ENCODE measurements at places on chromosomes 6 and 20.

- DNase-seq, result no peak
These were observed 8.8 kb upstream of the MUC21 start for GRCh38 chr6:30974490-30975252.

- DNase-seq, result no peak
These were observed 38.1 kb upstream of the PDE7B start for GRCh38 chr6:135813401-135813800.

DNA sequence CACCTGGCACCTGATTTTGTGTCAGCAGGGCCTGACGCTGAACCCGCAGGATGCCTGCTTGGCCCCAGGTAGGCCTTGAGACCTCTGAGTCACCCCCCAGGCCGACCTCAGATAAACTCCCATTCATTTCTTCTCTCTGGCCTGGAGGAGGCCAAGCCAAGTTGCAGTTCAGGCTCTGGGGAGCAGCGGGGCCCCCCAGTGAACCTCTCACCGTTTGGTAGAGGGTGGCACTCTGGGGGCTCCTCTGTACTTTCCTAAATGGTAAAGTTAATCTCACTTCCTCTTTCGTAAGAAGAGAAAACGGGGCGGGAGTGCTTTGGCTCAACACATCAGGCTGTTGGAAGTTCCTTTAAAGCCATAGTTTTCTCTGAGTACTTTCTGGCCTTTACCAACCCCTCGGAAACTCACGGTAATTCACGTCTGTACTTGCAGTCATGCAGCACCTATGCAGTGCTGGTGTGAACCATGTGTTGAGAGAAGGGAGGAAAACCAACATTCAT is 2.8 kb downstream of the SIRPA start:
- DNase-seq, result no peak

DNA sequence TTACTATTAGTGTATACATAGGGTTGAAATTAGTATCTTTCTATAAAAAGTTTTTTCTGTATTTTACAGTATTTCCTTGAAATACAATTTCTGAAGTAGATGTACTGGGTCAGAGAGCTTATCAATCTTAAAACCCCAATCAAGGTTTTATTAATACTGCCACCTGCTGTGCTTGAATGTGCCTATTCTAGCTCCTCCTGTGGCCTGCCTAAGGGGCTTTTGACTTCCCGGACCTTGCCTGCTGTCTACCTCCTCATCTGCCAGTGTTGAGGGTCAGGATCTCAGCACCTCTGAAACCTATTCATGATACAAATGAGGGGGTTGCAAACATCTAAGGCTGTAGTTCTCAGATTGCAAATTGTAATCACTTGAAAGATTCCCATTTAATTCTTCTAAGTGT is 9.2 kb downstream of the PACRG start:
- DNase-seq, result no peak

- DNase-seq, result no peak
These were observed 14.7 kb downstream of the PM20D2 start for GRCh38 chr6:89160331-89161092.

DNA sequence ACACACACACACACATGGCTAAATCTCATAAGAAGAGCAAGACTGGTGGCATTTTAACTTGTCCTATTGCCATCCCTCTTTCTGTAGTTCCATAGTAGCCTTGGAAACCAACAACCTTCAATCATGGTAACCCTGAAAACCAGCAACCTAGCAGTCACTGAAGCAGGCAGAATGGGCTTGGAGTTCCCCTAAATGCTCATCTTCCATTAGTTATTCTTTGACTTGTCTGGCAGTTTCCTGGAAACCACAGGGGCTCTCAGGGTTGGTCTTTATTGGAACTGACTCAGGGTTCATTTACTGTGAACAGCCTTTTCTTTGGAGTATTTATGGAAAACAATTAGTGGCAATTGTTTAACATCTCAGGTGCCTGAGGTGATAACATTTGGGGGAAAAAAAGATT is 19.4 kb upstream of the BRPF3 start:
- DNase-seq, result no peak

- DNase-seq, result no peak
These were observed 328.2 kb upstream of the JAG1 start for GRCh38 chr20:11001764-11002540.

DNA sequence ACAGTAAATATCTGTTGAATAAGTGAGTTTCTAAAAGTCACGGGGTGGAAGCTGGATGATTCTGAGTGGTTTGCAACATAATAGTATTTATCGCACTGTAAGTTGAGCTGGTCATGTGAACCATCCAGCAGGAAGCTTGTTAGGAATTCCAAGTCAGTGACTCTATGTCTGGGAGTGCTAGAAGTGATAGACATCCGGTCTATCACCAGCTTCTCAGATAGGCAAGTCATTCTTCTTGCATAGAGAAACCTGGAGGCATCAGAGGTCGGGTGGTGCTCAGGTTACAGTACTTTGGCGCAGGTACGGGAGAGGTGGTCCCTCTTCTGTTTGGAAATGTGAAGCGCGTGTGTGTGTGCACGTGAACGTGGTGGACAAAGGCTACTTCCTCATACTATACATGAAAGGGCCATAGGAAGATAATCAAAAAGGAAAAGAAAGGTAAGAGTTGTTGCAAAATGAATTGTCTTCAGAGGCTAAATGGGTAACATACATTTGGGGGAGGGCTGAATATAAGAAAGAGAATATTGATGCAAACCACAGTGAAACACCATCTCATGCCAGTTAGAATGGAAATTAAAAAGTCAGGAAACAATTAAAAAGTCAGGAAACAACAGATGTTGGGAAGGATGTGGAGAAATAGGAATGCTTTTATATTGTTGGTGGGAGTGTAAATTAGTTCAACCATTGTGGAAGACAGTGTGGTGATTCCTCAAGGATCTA is 299.3 kb upstream of the ZFP64 start:
- no peak for DNase-seq

GRCh38 chr6:128516514-128516898 is 3.9 kb downstream of the PTPRK start:
- no peak for DNase-seq

GRCh38 chr6:95576218-95576997 is 927 bp upstream of the MANEA start:
- DNase-seq, result no peak

DNA sequence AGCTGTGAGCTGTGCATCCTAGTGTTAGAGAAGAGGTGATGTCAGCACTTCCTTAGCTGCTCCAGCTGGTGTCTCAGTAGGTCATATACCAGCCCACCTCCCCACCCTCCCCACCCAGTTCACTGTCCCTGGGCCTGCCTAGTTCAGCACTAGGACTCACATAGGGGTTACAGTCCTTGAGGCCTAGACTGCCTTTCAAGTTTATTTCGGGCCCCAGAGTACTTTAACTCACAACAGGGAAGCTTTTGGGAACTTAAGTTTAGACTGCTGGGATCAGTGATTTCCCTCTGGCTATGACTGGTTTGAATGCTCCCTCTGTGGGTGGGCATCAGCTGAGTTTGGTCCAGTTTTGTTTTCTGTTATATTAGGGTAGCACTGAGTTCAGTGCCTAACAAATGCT is 139.2 kb upstream of the MMS22L start:
- no peak for DNase-seq

DNA sequence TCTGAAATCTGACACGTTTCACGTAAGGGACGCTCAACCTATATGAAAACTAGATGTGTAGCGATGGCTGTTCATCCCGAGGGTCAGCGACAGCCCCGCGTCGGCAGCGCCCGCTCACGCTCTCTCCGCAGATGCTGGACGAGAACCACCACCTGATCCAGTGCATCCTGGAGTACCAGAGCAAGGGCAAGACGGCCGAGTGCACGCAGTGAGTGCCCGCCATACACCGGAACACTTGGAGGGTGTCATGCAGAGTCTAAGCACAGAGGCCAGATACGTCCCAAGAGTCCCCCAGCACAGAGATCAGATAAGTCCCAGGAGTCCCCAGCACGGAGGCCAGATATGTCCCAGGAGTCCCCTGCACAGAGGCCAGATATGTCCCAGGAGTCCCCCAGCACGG is 15.0 kb downstream of the SS18L1 start:
- no peak for DNase-seq

DNA sequence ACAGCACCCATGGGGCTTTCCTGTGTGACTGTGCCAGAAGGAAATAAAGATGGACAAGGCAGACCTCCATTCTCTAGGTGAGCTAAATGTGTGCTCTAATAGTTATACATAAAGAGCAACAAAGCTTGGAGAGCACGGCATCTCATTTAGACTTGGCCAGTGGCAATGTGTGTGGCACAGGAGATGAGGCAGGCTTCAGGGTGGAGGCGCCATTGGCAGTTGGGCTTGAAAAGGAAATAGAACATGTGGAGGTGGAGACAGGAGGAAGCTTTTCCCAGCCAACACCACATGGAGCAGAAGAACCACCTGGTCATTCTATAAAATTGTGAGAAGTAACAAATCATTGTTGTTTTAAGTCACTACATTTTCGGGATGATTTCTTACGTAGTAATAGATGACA is 3.6 kb upstream of the RALY start:
- DNase-seq, result no peak
